Activated CD8-positive, alpha-beta memory T cell treated with anti-CD3 and anti-CD28 coated beads for 1 hour (primary cell): ENCODE measurements at places on chromosomes 5 and 9.

DNA sequence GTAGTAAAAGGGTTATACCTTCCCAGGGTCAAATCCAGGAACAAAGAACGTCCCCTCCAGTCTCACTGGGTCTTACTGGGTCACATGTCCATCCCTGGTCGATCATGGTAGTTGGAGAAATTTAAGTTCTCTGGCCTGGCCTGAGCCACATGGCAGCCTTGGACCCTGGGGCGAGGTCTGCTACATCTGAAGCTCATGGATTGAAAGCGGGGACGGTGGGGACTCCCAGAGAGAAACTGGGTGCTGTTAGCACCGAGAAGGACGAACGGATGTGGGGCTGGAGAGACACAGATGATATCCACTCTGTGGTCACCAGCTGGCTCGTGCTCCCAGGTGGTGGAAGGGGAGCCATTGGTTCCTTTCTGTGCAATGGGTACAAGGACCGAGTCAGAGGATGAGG lies 46.9 kb downstream of the TSPAN17 start:
- no peak for DNase-seq

- no peak for DNase-seq
Measured at GRCh38 chr5:28208356-28208755, 1170.0 kb upstream of the CDH9 start.

GRCh38 chr5:35202319-35203111 lies 27.8 kb downstream of the PRLR start:
- no peak for DNase-seq

DNA sequence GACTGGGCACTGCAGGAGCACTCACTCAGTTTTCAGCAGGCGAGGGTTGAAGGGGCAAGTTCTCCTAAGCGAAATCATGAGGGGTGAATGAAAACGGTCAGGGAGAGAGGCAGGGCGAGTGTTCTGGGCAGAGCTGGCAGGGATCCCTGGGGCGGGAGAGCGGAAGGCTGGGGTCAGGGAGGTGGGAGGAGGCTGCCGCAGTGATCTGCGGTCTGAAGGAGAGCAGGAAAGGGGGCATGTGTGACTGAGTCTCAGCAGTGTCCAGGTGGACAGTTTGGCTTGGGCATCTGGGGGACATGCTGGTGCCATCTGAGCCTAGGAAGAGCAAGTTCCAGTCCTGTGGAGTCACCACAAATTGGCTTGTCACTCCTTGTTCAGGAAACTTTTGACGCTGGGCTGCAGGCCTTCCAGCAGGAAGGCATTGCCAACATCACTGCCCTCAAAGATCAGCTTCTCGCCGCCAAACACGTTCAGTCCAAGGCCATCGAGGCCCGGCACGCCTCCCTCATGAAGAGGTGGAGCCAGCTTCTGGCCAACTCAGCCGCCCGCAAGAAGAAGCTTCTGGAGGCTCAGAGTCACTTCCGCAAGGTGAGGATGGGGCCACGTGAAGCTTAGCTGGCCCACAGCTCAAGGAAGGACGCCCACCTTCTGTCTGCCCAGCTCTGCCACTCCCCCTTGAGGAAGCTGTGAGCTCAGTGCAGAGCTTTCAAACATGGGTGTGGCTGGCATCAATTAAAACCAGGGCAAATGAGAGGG lies 31.1 kb downstream of the DYNC2I2 start:
- no peak for DNase-seq

DNA sequence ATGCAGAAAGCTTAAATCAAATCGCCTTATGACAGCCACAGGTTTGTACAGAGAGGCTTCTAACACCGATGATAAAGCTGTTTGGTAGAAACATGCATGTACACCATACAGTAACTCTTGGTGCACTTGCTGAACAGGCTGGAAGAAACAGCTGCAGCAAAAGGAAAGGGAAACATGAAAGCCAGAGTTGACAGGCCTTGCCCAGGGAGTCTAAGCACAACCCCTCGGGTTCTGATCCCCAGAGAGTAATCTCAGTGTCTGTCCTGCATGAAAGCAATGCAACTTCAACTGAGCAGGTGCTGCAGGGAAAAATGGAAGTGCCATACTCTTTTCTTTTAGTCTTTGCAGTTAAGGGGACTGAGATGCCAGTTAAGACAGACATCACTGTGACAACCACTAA lies 419.9 kb downstream of the BNC2 start:
- no peak for DNase-seq

DNA sequence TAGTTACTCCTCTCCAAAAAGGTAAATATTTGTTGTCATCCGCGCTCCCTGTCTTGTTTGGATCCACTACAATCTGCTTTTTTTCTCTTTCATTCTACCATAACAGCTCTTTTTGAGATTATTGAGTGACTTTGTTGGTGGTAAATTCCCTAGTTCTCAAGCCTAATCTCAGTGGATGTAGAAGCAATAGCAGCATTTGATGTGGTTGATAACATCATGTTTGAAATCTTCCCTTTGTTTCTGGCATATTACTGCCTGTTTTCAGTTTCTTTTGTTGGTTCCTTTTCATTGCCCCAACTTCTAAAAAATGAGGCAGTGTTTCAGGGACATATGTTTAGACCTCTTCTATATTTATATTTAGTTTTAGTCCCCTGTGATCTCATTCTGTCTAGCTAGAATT lies 8.9 kb downstream of the CDC42SE2 start:
- DNase-seq, result no peak

DNA sequence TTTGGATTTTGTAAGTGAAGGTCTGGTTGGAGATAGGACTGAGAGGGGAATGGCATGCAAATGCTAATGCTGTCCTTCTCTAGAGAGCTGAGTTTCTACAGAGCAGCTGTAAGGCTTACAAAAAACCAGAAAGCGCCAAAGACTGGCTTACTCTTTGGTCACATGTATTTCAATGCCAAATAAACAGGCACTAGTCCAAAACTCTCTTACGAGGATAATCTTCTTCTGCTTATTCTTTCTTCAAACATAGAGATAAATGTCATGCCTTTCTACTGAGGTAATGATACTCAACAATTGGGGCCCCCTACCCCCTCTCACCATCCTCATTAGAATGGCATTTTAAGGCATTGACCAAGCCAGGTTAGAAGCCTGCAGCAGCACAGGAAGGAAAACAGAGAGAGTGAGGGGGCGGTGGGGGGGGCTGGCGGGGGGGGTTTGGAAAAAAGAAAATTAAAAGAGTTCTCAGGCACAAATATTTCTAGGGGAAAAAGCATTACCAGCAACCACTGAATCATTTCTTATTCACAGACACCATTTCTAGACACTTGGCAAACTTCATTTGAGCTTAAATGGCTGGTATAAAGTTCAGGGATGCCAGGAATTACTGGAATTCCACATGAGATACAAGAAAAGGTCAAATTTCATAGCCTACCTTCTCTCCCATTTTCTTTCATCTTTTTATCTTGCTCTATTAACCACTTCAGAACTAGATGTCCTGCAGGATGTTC lies 34.0 kb downstream of the PUM3 start:
- no peak for DNase-seq

DNA sequence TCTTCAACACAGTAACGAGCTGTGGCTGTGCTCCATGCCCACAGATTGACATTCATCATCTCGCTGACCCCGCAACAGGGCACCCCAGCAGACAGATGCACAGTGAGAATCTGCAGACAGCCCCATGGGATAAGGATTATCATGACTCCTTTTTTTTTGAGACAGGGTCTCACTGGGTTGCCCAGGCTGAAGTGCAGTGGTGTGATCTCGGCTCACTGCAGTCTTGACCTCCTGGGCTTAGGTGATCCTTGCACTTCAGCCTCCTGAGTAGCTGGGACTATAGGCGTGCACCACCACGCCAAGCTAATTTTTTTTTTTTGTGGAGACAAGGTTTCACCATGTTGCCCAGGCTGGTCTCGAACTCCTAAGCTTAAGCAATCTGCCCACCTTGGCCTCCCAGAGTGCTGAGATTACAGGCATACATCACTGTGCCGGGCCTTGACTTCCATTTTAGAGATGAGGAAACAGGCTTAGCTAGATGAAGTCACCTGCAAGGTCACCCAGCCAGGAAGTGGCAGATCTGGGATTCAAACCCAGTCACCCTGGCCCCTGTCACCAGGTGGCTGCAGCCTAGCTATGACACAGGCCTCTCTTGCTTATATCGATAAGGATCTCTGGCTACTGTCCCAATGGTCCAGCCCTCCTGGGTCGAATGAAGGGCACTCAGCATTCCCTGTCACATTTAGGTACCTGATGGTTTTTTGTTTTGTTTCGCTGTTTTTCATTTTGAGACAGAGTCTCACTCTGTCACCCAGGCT lies 5.1 kb downstream of the AIF1L start:
- DNase-seq, result no peak

DNA sequence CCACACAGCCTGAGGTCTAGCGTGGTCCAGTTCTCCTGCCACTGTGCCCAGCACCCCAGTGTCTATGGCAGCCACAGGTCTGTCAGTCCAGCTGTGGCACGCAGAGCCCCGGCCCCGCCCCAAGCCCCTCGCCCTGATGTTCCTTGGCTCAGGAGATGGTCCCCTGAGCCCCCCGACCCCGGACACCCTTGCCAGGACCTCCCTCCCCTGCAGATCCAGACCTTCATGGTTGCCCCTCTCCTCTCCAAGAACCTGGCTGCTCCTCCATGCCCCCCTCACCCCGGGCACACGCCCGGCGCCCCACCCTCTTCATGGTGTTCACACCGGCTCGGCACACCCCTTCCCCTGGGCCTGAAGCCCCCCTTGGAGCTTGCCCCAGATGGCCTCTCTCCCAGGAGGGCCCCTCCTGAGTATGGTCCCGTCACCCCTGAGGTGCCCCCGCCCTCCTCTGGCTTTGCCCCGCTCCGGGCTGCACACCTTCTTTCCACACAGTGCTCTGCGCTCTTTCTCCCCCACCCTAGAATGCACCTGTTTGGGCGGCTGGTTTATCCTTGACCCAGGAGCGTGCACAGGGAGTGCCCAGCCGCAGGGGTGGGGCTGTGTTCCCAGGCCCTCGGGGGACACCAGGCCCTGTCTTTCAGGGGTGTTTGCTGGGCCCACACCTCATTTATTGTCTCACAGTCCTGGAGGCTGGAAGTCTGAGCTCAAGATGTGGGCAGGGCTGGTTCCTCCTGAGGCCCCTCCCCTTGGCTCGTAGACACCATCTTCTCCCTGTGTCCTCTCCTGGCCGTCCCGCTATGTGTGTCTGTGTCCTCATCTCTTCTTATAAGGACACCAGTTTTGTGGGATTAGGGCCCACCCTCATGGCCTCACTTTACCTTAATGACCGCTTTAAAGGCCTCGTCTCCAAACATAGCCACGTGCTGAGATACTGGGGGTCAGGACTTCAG lies 37.6 kb downstream of the KCNT1 start:
- DNase-seq, result no peak

- DNase-seq, result no peak
Measured at GRCh38 chr9:69542942-69543704, 129.0 kb downstream of the APBA1 start.

DNA sequence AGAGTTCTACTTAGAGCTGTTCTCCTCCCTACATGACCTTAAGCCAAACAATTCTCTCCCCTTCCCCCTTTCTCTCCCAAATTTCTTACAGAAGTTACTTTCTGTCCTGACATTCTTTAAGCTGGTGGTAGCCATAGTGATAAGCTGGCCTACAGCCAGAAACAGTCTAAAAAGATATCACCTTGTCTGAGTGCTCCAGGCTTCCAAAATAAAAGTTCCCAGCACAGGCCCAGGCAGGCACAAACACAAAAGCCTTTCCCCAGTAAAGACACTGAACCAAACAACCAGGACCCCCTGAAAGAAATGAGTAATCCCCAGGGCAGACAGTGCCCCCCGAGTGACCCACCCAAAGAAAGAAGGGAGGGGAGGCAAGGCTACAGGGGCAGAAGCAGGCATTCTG lies 19.2 kb downstream of the SIL1 start:
- DNase-seq, result no peak

GRCh38 chr9:77595426-77596095 lies 52.6 kb downstream of the GNA14 start:
- no peak for DNase-seq

GRCh38 chr5:82252744-82253143 lies 25.4 kb downstream of the RPS23 start:
- no peak for DNase-seq

GRCh38 chr9:132135456-132135855 lies 26.4 kb upstream of the NTNG2 start:
- no peak for DNase-seq

DNA sequence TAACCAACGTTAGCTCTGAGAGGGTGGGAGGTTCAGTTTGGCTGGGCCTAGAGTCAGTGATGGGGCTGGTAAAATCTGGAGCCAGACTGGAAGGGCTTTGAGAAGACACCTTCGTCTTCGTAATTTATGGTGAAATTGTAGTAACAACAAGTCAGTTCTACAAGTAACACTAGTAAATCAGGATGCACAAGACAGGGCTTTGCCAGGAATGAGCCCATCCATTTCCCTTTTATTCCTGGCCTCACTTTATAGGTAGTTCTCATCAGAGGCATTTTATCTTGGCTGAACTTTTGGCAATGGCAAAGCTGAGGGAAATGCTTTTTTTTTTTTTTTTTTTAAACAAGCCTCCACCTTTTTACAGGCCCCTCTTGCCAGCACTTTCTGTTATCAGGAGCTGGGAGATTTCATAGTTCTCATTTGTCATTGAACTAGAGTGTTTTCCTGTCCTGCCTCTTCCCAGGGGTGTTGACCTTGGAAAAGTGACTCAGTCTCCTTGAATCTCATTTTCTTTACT lies 110.5 kb upstream of the KLF4 start:
- no peak for DNase-seq

- no peak for DNase-seq
Measured at GRCh38 chr9:110282018-110282738, 25.9 kb upstream of the TXN start.

- no peak for DNase-seq
Measured at GRCh38 chr5:171595401-171595800, 176.0 kb downstream of the FGF18 start.

DNA sequence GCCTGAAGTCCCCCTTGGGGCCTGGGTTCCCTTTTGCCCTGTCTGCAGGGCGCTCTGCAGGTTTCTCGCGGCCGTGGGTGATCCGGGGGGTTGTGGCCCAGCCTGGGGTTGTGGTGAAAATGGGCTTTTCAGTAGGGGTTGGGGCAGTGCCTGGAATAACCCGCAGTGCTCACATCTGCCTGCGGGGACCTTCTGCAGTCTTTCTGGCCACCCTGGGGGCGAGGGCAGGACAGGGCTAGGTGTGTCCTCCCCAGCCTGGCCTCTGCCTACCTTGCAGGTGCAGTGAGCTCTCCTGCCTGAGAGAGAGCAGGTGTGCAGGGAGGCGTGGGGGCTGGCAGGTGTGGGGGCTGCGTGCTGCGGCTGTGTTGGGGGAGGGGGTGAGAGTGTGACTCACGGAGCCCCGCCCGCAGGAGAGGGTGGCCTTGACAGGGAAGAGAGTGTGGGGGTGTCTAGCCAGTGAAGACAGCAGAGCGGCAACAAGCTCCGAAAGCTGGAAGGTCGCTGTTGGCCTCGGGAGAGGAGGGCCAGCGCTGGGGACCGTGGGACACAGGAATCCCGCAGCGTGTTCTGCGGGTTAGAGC lies 131.4 kb downstream of the MRPL36 start:
- no peak for DNase-seq

GRCh38 chr9:76905791-76906646 lies at the start of gene PRUNE2:
TSS of gene PRUNE2 (minus strand) at chr9:76906114. CDS start at chr9:76905963, 151 bp downstream.
- no peak for DNase-seq
